B cell (primary cell): ENCODE measurements at places on chromosomes 11 and 22. TPM values are rescaled to one million over a fixed set of nuclear protein-coding genes. Genes with fewer than 3 reads are reported as not detected.

OR2AT4 gene
- not detected in 2 replicates for polyA plus RNA-seq

TMEM126B gene
- polyA plus RNA-seq: 17.7 and 21.7 TPM in 2 replicates

- no peak for DNase-seq
Measured at GRCh38 chr11:69512790-69513189, 31.3 kb downstream of the LINC01488 start.

- no peak for DNase-seq
Measured at GRCh38 chr22:43560651-43561050, 148.8 kb downstream of the MPPED1 start.

DNA sequence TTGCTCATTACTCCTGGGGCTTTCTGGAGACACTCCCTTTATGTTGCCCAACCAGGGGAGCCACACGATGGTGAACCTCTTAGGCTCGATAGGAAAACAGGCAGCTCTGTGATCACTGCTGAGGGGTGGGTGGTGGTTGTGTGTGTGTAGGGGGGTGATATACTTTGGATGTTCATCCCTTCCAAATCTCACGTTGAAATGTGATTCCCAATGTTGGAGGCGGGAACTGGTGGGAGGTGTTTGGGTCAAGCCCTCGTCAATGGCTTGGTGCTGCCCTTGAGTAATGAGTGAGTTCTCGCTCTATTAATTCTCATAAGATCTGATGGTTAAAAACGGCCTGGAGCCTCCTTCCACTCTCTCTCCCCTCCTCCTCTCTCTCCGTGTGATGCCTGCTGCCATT is 204.0 kb upstream of the B3GAT1 start:
- no peak for DNase-seq

DNA sequence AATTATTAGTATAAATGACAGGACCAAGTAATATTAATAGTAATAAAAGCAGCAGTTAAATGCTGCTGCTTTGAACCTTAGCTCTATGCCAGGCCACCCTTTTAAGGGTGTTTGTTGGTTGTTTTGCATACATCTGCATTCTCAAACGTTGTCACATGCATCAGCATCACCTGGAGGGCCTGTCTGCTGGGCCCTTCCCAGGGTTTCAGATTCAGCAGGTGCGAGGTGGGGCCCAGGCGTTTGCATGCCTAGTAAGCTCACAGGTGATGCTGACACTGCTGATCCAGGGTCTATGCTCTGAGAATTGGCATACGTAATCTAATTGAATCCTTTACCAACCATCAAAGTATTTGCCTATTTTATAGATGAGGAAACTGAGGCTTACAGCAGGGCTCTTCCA is 246.5 kb downstream of the CADM1 start:
- no peak for DNase-seq

GRCh38 chr11:26473216-26474194 is 98.6 kb downstream of the MUC15 start:
- DNase-seq: no peak

- no peak for DNase-seq
Measured at GRCh38 chr11:83019888-83020579, 51.7 kb downstream of the RAB30 start.

DNA sequence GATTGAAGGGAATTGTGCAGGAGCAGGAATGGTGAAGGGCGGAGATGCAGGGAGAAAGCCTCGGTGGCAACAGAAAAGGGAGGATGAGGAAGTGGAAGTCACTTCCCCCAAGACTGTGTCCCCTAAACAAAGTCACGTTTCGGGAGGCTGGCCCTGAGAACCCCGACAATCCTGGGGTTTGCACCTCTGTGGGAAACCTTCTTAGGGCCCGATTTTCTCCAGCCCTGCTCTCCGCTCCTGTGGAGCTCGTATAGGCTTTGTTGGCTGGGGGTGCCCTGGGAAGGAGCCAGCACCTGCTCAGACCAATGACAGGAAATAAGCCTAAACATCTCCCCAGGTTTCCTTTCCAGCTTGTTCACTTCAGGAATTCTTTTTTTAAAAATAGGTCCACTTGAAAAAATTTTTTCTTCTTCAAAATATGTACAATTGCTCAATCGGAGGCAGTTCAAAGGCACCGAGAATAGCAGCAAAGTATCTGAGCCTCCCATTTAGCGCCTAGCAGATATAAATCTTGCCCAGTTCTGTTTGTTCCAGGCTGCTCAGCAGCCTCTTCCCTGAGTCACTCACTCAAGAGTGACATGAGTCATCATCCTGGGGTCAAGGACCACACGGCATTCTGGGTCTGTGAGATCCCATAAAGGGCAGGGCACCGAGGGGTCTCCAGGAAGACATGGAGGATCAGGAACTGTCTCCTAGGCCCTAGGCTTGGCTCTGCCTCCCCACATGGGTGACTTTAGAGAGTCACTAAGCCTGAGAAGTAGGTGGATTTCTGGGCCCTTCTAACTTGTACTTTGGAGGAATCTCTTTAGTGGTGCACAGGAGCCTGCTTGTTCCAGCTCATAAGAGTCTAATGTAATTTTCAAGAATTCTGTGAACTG is 34.0 kb downstream of the IRAG1 start:
- DNase-seq: no peak
